Fibroblast of skin of right biceps (primary cell): ENCODE measurements at places on chromosomes 2 and 18.

GRCh38 chr2:152465541-152465940, 130.6 kb downstream of the FMNL2 start:
- DNase-seq = no peak

DNA sequence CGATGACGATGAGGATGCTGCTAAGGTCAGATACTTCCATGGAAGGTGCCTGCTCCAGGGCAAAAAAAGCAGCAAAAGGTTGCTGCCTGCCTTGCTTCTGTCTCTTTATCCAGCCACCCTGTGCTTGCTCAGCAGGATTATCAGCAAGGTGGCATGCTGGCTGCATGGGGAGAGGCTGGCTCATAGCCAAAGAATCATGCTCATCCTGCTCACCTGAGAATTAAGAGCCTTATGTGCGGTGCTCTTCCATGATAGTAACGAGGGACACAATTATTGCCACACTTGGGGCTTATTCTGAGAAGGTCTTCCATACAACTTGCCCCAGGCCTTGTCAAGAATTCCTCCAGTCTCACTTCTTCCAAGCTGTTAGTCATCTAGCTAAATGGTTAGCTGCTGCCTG, 60.4 kb upstream of the SEC11C start:
- no peak for DNase-seq

DNA sequence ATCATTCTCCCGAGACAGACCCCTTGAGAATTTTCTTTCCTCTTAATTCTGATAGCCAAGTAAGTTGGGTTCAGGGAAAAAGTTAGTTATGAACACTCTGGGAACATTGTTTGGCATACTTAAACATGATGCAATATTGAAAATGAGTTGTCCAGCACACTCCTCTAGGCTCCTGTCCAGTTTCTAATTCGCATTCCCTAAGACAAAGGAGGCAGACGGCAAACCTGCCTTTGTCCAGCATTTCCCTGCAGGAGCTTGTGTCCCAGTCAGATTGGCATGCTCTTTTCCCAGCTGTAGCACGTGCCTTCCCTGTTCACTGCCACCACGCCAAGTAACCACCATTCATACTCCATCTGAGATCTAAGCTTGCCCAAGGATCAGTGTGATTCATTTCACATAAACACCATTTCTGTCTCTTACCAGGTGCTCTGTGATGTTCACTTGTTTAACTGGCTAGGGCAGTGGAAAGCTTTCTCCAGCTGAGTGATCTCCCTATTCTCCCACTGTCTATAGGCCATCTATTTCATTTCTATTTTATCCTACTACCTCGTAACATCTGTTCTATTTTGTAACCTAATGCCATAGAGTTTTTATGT, 150.0 kb upstream of the EPB41L3 start:
- DNase-seq = peak; percentile 16

GRCh38 chr2:70475266-70475665, 78.4 kb downstream of the TGFA start:
- DNase-seq = no peak

DNA sequence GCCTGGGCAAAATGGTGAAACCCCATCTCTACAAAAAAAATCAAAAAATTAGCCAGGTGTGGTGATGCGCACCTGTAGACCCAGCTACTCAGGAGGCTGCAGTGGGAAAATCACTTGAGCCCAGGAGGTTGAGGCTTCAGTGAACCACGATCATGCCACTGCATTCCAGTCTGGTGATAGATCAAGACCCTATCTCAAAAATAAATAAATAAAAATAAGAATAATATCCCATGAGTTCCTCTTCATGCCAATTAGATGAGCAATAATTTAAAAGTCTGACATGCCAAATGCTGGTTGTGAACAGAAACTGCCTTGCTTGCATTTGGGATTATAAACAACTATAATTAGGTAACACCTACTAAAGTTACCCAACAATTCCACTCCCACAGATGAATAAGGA, 22.1 kb upstream of the ANKRD44 start:
- no peak for DNase-seq

GRCh38 chr18:26121476-26121875, 12.2 kb upstream of the PSMA8 start:
- no peak for DNase-seq

DNA sequence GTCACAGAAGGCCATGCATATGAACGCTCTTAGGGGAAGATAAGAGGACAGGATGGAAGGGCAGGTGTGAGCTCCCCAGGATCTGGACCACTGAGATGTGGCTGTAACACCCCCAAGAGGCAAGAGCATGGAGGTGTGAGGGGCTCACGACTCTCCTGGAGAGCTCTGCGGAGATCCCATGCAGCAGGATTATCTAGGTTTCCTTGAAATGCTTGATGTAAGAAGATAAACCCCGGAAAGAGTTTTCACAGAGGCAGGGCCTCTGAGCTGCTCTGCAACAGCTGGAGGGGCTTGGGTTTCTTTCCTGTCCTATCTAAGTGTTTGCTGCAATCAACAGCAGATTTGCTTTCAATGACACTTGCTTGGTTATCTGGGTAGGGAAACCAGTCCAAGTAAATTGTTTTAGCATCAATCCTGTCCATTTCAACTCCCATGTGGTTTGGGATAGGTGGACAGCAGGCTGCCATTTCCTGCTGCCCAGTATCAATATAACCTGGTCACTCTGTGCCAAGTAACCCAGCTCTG, 138.9 kb downstream of the SMAD2 start:
- no peak for DNase-seq

DNA sequence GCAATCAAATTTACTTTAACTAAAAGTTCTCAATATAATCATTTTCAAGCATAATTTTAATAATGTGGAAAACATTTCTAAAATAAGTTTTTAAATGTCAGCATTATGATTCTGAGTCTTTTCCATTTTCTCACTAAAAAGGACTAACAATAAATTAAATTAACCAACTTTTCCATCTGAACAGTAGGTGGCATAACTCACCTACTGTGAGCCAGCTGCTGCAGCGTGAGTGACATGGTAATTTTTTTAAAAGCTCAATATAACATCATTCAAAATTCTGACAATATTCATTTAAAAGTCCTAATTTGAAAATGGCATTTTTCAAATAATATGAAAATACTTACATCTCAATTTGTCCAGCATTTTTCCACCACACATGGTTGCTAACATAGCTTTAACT, 66.5 kb downstream of the DTNB start:
- DNase-seq = peak; percentile 26

- peak; percentile 77 for DNase-seq
Observed at GRCh38 chr2:190843890-190844699, 36.5 kb upstream of the GLS start.

- peak; percentile 53 for DNase-seq
Observed at GRCh38 chr2:40412456-40412855, 39.4 kb downstream of the SLC8A1 start.

DNA sequence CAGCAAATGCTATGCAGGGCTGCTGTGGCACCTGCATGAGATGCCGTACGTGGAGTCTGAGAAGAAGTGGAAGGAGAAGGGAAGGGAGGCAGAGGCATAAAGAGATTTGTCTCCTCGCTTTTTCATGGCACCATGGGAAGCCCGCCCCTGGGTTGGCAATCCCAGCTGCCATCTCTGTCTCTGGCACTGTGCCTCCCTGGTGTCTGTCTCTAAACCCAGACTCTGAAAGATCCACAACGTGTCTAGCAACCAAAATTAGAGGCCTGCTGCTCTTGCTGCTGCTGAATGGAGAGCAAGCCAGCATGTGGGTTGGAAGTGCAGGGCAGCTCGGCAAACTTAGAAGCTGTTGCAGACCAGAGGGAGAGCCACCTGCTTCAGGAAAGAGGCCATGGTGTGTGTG, 53.1 kb downstream of the INO80C start:
- DNase-seq = no peak

DNA sequence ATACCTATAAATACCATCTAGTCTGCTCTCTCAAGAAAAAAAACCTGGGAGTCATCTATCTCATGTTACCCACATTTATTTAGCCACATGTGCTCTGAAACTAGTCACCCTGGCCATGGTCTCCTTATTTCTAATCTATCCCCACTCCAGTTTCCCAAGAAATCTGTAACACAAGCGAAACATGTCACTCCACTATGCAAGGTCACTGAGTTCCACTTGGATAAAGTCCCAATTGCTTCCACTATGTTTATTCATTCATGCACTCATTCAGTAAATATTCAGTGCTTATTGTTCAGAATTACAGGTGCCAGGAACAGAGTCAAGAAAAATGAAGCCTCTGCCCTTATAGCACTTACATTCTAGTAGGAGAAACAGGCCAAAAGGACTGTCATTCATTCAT, 369.4 kb upstream of the CYRIA start:
- DNase-seq = peak; percentile 34

GRCh38 chr18:25895518-25895917, 194.9 kb downstream of the SS18 start:
- no peak for DNase-seq

GRCh38 chr2:206696910-206697309, 21.3 kb downstream of the DYTN start:
- no peak for DNase-seq

- no peak for DNase-seq
Observed at GRCh38 chr2:137221797-137222492, 456.6 kb downstream of the THSD7B start.

GRCh38 chr2:159064446-159065301, 96.2 kb downstream of the TANC1 start:
- peak; percentile 24 for DNase-seq
